Head of caudate nucleus (tissue), 42 donors: ENCODE measurements at places on chromosomes 4 and X.

DNA sequence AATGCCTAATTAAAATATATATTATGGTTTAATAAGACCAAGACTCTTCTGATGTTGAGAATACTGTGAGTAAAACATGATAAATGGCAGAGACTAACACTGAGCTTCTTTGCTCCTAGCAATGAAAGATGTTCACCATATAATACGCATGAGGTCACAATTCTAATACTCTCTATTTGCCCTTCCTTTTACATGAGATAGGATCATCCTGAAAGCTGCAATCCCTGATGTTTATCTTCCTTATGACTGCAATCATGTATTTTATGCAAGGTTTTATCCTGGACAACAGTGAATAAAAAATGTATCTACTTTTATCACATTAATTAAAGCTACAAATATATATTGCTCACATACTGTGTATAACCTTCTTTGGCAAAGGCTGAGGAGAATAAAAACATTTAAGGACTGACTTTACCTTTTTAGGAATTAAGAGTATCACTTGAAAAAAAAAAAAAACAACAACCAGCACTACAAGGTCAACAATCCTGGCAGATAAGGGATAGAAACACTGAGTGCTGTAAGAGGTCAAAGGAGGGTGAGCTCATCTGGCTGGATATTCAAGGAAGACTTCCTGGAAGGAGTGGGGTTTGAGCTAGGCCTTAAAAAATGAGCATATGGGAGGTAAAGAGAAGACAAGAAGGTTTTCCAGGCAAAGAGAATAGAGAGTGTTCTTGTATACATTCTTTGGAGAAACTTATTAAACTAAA is 99.9 kb downstream of the AREG start:
- DNase-seq: no peak

DNA sequence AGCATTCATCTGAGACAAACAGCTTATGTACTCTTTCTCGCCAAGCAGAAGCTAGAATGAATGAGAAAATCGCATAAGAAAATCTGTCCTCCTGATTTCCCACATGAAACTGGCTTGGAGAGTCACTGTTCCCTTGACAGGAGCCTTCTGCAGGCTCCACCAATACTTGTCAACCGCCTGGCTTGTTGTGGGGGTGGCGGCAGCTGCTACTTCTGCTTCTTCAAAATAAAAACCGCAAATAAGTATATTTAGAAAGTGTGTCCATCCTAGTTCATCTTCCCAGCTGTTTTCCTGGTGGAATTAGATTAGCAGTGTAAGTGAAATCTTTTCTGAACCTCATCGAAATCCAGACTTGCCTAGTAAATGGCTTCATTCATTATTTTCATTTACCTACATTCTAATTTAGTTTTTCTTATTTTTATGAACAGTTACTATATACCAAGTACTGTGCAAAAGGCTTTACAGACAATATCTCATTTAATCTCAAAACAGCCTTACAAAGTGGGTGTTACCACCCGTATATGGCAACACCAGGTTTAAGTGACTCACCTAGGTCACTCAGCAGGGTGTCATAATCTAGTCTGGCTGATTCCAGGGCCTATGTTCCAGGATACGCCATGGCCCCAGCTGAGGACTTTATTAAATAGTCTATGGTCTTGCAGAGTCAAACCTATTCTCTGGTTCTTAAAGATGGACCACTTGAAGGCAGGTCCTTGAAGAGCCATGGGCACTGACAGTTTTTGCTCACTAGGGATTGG is 104.6 kb upstream of the IGFBP7 start:
- no peak for DNase-seq

DNA sequence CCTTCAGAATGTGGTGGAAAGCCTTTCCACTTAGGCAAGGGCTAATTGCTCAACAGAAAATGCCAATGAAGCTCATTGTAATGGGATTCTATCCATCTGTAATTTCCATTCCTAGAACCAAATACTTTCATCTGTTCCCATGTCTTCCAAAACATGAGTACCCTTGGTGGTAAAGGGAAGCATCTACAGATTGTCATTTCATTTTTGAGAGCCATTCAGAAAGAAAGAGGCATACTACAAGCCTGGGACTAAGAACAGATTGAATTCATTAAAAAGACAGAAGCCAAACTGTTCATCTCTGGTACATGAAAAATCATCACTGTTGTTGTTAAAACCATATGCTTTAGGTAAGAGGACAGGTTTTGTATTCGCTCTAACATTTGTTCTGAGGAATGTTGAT is 43.6 kb upstream of the DCTD start:
- DNase-seq: no peak

GRCh38 chrX:154040863-154041262 is 21.2 kb upstream of the IRAK1 start:
- no peak for DNase-seq

- no peak for DNase-seq
Measured at GRCh38 chr4:175431694-175432093, 380.4 kb downstream of the GPM6A start.

- DNase-seq: no peak
Measured at GRCh38 chr4:31156221-31156620, 436.1 kb downstream of the PCDH7 start.

GRCh38 chr4:145909281-145909715 is 29.3 kb downstream of the ZNF827 start:
- peak; percentile 51 for DNase-seq

- no peak for DNase-seq
Measured at GRCh38 chr4:116024954-116025708, 911.7 kb upstream of the NDST4 start.

DNA sequence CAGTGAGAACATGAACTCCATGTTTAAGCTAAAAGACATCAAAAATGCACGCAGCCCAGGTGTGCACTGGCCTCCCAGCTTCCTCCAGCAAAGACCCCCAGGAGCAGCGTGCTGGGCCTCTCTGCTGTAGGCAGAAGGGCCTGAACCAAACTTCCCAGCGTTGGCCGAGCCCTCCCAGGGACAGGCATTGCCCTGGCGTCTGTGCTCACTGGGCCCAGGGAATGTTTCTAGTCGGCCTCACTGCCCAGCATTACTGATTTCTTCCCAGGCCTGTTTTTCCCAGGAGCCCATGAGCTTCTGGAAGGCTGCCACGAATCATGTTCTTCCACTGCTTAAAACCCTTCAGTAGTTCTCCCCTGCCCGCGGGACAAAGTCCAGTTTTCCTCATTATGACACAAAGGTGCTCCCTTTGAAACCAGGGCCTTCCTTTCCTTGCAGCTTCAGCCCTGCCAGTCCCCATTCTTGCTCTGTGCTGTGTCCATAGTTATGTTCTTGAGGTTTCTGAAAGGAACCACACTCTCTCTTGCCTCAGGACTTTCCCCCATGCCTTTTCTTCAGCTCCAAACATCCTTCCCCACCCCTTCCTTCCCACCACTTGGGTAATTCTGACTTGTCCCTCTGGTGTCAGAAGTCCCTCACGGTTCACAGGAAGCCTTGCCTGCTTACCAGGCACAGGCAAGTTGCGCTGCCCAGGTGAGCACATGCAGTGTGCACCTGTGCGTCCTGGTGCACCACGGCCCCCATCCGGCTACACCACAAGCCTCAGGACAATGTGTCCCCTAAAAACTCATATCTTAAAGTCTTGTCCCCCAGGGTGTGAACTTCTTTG is 93.4 kb upstream of the ENPP6 start:
- no peak for DNase-seq

- DNase-seq: no peak
Measured at GRCh38 chr4:84669201-84669600, 86.3 kb downstream of the CDS1 start.

GRCh38 chrX:65203545-65203944 is 227.3 kb upstream of the ZC4H2 start:
- no peak for DNase-seq

DNA sequence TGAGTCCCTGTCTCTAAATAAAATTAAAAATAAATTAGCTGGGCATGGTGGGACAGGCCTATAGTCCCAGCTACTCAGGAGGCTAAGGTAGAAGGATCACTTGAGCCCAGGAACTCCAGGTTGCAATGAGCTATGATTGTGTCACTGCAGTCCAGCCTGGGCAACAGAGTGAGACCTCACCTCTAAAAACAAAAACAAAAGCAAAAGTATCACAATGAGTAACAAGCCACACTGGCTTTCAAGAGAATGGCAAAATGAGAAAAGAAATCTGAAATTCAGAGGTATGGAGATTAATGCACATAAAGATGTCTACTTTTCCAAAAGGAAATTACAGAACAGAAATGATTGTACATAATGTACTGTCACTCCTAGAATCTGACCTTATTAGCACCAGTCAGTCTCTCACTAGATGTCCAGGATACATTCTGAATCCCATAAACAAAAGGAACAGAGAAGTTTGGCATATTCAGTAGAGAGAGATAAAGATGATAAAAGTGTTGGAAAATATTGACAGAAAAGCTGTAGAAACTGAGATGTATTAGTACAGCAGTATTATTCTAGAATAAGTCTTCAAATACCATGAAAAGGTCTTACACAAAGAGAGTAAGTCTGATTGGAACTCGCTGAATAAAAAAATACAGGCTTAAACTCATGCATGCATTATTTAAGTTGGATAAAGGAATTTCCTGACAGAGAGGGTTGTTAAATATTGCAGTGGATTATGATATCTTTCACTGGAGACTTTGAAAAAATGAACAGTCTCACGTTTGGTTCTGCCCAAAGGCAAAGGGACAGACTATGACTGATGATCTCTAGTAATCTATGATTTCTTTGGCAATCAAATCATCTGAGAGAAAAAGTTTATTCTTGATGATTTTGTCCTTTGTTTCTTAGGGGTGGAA is 102.5 kb downstream of the SH3RF1 start:
- no peak for DNase-seq

GRCh38 chrX:115560211-115560977 is 580 bp upstream of the PLS3 start:
- no peak for DNase-seq

DNA sequence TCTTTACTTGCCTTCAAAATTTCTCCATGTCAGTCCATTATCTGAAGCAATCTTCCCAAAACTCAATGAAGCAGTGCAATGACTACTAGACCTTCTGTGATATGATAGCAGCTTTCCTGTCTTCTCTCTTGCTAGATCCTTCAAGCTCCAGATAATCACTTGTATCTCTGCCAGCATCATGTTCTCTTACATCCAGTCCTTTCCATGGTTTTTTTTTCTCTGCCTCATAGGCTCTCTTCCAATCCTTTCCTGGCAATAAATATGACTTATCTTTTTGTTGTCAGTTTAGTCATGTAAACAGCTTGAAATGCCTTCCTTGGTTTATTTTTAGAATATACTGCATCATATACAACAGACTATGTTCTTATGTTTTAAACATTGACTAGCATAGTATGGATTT is 193.5 kb downstream of the CFAP299 start:
- DNase-seq: no peak

DNA sequence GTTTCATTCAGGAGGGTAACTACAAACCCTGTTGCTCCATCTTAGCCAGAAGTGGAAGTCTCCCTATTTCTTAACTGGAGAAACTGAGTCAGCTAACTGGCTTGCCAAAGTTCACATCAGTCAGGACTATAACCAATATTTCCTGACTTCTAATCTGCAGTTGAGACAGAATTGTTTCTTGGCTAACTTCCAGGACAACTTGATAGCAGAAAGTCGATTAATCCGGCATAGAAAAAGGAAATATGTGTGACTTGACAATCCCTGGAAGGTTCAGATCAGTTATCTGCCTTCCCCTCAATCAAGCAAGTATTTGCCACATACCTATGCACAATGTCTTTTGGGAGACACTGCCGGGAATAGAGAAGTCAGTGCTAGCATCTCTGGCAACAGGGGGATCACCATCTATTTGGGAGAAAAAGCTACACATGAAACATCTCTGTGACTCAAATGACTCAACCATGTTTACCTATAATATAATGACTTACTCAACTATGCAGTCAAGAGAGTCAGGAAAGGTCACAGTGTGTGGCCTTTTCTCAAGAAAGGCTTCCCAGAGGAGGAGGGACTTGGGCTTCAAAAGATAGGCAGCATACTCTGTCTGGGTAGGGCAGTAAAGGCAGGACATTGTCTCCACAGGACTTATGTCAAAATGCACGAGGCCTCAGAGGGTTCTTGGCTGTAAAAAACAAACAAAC is 12.4 kb upstream of the LONRF3 start:
- no peak for DNase-seq

- DNase-seq: no peak
Measured at GRCh38 chr4:588351-588849, 12.3 kb upstream of the TMEM271 start.

DNA sequence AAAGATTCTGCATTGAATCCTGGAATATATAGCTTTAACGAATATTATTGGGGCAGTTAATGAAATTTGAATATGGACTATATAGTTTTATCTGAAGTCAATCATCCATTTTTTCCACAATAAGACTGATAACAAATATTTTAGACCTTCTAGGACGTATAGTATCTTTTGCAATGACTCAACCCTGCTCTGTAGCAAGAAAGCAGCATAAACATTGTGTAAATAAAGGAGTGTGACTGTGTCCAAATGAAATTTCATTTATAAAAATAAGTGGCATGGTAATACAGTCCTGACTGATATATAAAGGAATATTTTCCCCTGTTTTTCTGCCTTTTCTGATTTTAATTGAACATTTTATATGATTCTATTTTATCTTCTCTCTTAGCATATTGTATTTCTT is 947.7 kb upstream of the SLIT2 start:
- no peak for DNase-seq

- no peak for DNase-seq
Measured at GRCh38 chrX:96394598-96394997, 290.0 kb upstream of the DIAPH2 start.

DNA sequence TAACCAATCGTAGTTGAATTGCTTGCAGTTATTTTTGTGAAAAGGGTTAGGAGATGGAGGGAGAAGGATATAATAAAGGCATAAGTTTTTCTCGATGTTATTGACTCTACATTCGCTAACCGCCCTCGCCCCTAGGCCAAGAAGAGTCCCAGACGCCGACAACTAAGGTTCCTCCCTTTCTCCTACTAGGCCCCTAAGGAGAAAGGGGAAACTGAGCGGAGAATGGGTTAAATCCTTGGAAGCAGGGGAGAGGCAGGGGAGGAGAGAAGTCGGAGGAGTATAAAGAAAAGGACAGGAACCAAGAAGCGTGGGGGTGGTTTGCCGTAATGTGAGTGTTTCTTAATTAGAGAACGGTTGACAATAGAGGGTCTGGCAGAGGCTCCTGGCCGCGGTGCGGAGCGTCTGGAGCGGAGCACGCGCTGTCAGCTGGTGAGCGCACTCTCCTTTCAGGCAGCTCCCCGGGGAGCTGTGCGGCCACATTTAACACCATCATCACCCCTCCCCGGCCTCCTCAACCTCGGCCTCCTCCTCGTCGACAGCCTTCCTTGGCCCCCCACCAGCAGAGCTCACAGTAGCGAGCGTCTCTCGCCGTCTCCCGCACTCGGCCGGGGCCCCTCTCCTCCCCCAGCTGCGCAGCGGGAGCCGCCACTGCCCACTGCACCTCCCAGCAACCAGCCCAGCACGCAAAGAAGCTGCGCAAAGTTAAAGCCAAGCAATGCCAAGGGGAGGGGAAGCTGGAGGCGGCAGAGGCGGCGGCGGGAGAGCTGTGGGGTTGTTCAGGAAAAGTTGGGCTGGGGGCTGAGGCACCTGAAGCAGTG is 5.9 kb downstream of the ATOH1 start:
- DNase-seq: no peak

- DNase-seq: no peak
Measured at GRCh38 chr4:5044341-5044740, 6.9 kb upstream of the STK32B start.

- no peak for DNase-seq
Measured at GRCh38 chr4:106238820-106239420, 77.1 kb downstream of the TBCK start.
